C1 segment of cervical spinal cord (tissue), 14 donors: ENCODE measurements at places on chromosomes 16 and 17.

DNA sequence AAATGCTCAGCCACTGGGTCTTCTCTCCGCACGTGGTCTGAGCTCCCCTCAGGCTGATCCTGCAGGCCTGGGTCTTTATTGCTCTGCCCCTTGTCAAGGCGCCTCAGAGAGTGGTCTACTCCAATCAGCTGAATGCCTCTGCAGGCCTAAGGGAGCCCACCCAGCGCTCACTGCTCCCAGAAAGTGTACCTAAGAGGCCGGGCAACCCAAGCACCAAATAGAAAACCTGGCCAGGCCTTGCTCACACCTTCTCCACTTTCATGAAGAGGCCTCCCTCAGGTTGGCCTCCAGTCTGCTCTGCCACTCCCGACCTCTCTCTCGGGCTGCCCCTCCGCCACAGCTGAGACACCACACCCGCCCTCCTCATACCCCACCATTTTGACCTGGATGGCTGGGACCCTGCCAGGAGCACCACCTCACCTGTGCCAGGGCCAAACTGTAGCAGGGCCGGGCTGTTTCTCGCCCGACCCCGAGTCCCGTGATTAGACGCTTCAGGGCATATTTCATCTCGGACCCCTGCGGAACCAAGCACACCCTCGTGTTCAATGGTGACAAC is 665 bp downstream of the MYBBP1A start:
- DNase-seq = no peak

GRCh38 chr16:67357561-67357960 is 30.9 kb downstream of the LRRC36 start:
- DNase-seq = no peak

DNA sequence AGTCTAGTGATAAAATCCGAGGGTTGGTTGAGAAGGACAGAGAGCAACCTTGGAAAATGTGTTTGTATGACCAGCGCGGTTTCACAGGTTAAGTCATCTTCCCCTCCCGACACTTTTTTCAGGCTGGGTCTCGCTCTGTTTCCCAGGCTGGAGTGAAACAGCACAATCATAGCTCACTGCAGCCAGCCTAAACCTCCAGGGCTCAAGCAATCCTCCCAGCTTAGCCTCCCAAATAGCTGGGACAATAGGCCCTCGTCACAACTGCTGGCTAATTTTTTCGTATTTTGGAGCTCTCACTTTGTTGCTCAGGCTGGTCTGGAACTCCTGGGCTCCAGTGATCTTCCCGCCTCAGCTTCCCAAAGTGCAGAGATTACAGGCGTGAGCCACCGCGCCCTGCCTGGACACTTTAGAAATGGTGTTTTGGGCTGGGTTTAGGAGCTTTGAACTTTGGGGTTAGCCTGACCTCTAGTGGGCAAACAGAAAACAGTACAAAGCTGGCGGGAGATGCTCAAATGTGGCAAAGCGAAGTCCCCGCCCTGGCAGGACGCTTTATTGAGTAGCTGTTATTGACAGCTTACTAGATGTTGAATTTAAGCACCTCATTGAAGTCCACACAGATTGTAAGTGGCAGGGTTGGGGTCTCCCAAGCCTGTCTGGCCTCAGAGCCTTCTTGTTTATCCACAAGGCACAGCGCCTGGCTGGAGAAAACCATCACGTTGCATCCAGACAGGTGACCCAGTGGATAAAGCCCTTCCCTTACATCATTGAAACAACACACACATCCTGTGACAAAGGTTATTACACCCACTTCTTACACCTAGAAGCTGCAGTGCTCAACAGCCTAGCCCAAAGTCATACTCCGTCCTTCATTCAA is 34.7 kb upstream of the RBBP6 start:
- DNase-seq = peak; percentile 28

DNA sequence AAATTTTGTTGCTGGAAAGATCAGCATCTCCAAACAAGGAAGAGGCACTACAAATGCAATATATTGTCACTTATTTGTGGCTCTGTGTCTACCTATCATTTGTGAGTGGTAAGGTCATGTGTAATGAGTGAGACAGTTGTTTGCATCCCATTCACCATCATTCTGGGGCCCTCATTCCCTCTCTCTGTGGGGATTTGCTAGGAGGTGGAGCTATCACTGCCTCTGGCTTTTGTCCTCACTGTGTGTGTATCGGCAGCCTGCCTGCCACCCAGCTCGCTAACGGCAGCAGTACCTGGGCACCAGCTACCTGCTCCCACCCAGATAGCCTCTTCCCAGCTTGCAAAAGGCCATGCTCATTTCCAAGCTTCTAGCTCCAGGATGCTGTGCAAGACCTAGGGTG is 379.2 kb upstream of the ZFHX3 start:
- DNase-seq = no peak

- DNase-seq = no peak
Observed at GRCh38 chr16:79347277-79347676, 253.3 kb downstream of the MAF start.

DNA sequence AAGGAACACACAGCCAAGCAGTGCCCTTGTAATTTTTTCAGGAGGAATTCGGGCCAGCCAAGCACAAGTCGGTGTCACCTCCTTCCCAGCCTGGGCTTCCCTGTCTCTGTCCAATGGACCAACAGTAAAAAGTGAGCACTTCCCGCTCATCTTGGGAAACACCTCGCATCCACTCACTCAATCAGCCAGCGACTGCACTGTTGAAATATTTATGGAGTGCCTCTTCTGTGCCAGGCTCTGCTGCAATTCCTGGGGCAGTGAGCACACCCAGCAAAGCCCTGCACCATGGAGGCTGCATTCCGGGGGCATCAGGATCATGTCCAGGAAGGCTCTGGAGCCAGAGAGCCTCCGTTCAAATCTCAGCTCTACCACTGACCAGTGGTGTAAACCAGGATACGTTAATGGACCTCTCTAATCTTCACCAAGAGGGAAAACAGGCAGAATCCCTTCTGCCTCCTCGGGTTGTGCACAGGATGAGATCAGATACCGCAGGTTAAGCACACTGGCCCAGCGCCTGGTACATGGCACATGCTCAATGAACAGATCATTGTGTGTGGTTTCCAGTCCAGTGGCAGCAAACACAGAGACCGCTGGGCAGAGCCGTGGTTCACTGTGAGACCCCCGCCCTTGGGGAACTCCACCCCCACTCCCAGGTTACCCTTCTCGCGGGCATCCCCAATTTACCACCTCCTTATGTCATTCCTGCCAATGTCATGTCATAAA is 194.3 kb downstream of the ZNF423 start:
- DNase-seq = no peak

- no peak for DNase-seq
Observed at GRCh38 chr17:42177684-42178083, 3.3 kb downstream of the KCNH4 start.

GRCh38 chr16:782258-782657 is 5.9 kb downstream of the RPUSD1 start:
- no peak for DNase-seq

- DNase-seq = no peak
Observed at GRCh38 chr17:79982986-79983385, 52.7 kb downstream of the TBC1D16 start.

DNA sequence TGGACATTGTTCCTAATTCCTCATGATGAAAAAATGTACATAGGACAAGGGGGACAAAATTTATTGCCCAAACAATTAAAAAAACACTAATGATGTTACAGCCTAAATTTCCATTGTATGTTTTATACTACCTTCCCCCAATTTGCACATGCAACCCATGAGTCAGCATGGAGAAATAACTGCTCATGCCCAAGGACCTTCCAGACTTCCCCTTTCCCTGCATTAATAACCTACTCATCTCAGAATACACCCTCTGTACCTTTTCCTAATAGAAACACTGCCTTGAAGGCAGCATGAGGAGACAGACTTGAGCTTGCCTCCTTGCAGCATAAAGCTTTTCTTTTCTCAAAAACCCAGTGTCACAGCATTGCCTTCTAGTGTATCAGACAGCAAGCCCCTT is 2402.8 kb downstream of the TP53TG3F start:
- no peak for DNase-seq

- DNase-seq = no peak
Observed at GRCh38 chr17:6046931-6047330, 23.2 kb upstream of the WSCD1 start.
